ENCODE measurements at places on chromosomes 3 and 15.

- no peak for DNase-seq
Measured at GRCh38 chr3:18556503-18557135, 131.5 kb upstream of the SATB1 start.

DNA sequence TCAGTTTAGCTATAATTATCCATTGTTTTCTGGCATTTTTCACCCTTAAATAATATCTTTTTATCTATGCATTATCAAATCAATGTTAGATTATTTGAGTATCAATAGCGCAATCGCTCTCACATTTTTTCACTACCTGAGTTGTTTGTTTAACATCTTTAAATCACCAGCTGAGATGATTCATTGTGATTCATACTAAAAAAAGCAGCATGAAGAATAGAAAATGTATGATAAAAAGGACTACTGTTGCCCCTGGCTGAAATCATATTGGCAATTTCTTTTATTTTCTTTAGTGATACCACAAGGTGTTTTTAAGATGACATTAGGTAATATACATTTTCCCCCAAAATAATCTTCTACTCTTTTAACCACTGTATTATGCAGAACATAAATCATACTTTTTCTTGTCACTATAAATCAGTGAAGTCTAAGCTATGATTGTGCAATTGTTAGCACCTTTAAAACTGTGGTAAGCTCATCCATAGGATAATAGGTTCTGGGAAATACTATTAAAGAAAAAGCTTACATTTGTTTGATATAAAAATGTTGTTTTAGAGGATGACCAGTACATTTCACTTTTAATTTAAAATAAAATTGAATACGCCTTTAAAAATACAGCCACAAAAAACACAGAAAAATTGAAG is 889.1 kb downstream of the NAALADL2 start:
- no peak for DNase-seq

DNA sequence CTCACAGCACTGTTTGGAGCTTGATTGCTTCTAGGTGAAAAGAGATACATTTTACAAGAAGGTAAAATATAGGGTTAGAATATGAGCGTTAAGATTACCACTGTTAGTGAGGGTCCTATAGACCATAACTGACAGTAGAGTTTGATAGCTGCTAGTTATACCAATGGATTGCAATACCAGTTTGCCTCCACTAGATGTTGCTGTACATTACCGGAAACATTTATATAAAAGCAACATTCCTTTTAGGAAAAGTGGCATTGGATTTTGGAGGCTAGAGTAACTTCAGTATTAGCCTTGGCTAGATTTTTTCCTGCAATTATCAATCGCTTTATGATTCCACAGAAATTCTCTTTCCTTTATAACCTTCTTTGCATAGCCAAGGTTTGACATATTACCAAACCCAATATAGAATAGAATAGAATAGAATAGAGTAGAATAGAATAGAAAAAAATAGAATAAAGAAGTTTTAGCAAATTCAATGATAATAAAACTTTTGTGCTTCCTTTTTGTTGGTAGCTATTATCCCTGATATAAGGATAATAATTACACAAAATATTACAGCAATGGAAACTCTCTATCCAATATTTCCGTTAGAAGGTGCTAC is 1093.6 kb upstream of the ALCAM start:
- DNase-seq: peak; percentile 12

DNA sequence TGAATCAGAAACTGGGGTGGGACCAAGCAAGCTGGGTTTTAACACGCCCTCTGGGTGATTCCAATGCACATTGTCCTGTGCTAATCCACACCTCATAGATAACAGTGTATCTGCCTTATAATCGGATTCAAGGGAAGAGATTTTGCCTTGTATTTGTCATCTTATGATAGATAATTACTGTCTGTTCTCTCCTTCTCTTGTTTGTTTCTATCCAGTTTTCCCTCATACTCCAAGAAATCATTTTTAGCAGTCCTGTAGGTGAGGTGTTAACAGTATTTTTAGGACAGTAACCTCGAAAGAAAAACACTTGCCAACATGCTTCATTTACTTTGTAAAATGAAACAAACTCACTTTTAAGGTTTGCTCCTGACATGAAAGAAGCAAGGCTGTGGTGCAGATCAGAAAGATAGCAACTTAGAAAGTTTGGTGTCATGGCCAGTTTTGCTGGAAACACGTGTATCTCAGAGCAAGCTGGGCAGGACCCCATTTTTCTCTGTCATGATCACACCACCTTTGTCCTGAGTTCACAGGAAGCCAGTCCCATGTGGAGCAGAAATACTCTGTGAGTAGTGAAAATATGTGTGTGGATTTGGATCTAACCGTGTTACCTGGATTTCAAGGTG is 72.6 kb downstream of the TRAK1 start:
- DNase-seq: no peak

Measured in HEK293T (cell line).